CD4-positive, CD25-positive, alpha-beta regulatory T cell (primary cell): ENCODE measurements at places on chromosomes 13 and 19. TPM values are rescaled to one million over a fixed set of nuclear protein-coding genes. Genes with fewer than 3 reads are reported as not detected.

DNA sequence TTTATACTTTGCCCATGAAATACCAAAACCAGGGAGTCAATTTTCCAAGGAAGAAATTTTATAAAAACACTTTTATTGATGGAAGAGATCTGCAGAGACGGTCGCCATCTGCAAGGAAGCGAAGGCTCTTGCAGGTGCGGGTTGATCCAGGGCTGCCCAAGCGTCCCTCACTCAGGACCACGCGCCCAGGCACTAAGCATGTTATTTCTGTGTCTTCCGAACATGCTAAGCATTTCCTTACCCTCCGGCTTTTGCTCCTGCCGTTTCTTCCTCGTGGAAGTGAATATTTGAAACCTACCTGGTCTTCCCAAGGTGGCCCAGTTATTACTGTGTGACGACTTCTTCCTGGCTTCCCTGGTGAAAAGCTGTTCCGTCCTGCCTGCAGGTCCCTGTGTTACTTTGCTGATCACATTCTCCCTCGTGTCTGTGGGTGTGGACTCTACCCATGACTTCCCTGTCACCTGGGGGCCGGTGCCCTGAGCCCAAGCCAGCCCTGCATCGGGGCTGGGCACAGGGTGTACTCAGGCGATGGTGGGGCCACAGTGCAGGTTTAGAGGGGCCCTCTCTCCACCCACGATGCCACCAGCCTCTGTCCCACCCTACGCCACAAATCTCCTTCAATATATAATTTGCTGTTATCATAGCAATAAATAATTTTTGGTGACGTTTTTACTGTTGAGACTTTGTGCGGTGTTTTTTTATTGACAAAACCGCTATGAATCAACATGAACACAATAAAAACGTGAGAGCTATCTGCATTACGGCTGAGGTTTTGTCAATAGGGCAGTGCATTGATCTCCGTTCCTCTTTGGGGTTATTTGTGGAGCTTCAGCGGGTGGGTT, 119.4 kb downstream of the URI1 start:
- no peaks in the 10 kb centered on the region for H3K27me3 ChIP-seq
- no peaks in the 10 kb centered on the region for H3K36me3 ChIP-seq

GRCh38 chr13:42607546-42607945, 33.6 kb downstream of the TNFSF11 start:
- H3K27ac ChIP-seq: no peak overlapping the region
- H3K4me1 ChIP-seq: no peaks in the 10 kb centered on the region
- H3K27me3 ChIP-seq: no peaks in the 10 kb centered on the region
- no peaks in the 10 kb centered on the region for H3K36me3 ChIP-seq
- no peak overlapping the region for H3K4me3 ChIP-seq
- DNase-seq: no peak

- H3K27ac ChIP-seq: no peak overlapping the region
- H3K4me1 ChIP-seq: no peaks in the 10 kb centered on the region
- H3K36me3 ChIP-seq: no peaks in the 10 kb centered on the region
- no peak for DNase-seq
Observed at GRCh38 chr13:70310396-70311119, 202.3 kb upstream of the KLHL1 start.

DNA sequence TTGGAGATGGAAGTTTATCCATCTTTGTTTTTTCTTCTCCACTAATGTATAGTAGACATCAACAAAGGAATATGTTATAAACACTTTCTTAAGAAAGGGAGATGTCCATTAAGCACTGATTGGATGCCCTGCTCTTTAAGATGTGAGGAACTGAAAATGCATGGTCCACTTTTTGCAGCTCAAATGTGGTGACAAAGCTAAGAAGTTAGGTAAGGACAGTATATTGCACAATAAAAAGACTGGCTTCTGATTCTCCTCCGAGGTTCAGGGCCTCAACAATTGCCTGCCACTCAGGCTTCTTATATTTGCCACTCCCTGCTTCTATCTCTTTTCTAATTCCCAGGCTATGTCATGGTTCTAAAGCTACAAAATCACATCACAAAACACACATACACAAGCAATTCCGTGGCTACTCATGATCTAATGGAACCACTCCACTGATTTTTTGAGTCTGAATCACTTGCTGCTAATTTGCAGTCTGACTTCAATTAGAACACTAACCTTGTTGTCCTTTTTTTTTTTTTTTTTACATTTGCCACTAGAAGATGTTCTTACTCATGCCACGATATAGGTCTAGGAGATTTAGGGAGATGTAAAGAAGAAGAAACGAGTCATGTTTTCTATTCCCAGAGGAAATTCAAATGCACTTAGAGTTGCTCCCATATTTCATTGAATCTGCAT, 29.6 kb upstream of the TNFSF11 start:
- no peak overlapping the region for H3K27ac ChIP-seq
- H3K27me3 ChIP-seq: no peaks in the 10 kb centered on the region
- DNase-seq: no peak
- H3K36me3 ChIP-seq: no peaks in the 10 kb centered on the region

GRCh38 chr13:63190219-63190618, 1774.6 kb upstream of the PCDH20 start:
- no peaks in the 10 kb centered on the region for H3K4me1 ChIP-seq
- no peak overlapping the region for H3K4me3 ChIP-seq
- no peaks in the 10 kb centered on the region for H3K27me3 ChIP-seq
- H3K36me3 ChIP-seq: no peaks in the 10 kb centered on the region
- no peak overlapping the region for H3K27ac ChIP-seq
- DNase-seq: no peak

GRCh38 chr19:19460761-19461265, 54.5 kb downstream of the TSSK6 start:
- peaks cover 17% of the 10 kb centered on the region for H3K36me3 ChIP-seq
- H3K27ac ChIP-seq: peak overlapping the region; percentile 88
- H3K4me1 ChIP-seq: peaks cover 75% of the 10 kb centered on the region
- peak; percentile 84 for DNase-seq

GRCh38 chr13:114161644-114162532, 17.2 kb upstream of the CFAP97D2 start:
- H3K27ac ChIP-seq: peak overlapping the region; percentile 67
- peak overlapping the region; percentile 58 for H3K4me3 ChIP-seq
- no peaks in the 10 kb centered on the region for H3K27me3 ChIP-seq
- peaks cover 53% of the 10 kb centered on the region for H3K4me1 ChIP-seq

DNA sequence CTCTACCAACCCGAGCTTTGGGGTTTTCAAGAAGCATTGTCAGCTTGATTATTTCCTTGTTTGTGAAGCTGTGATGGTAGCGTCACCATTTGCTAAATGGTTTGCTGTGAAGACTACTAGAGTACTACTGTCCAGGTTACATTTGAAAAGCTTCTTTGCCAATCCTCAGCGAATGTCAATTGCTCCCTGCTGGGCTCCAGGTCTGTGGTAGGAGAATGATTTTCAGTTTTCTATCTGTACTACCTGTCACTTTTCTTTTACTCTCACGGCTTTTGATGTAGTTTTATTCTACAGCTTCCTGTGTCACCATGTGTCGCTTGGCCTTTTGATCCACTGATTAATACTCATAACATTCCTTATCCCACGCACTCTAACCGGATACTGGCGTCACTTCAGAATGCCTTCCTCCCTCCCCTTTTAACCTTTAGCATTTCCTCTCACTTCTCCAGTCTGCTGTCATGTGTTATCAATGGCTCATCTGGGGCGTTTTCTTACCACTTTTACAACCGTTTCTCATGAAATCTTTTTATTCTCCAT, 7.5 kb upstream of the GPR183 start:
- DNase-seq: peak; percentile 75
- peak overlapping the region; percentile 86 for H3K4me3 ChIP-seq
- H3K27ac ChIP-seq: peak overlapping the region; percentile 92
- H3K36me3 ChIP-seq: peaks cover 11% of the 10 kb centered on the region

GRCh38 chr19:6801485-6802086, 29.1 kb downstream of the VAV1 start:
- H3K4me1 ChIP-seq: peaks cover 44% of the 10 kb centered on the region
- DNase-seq: peak; percentile 93
- H3K36me3 ChIP-seq: peaks cover 4% of the 10 kb centered on the region
- peak overlapping the region; percentile 82 for H3K4me3 ChIP-seq

The LILRA6 gene
- not detected for polyA plus RNA-seq

The ATF5 gene
- 1.2 TPM for polyA plus RNA-seq

The ATP1A3 gene
- polyA plus RNA-seq: 3.5 TPM
